ENCODE measurements at places on chromosomes 7 and 10. TPM values are rescaled to one million over a fixed set of nuclear protein-coding genes. Genes with fewer than 3 reads are reported as not detected.

- H3K27me3 ChIP-seq, result no peaks in the 10 kb centered on the region
- no peak overlapping the region for H3K27ac ChIP-seq
- no peaks in the 10 kb centered on the region for H3K4me1 ChIP-seq
Measured at GRCh38 chr10:65847436-65848230, 1078.2 kb upstream of the LRRTM3 start.

DNA sequence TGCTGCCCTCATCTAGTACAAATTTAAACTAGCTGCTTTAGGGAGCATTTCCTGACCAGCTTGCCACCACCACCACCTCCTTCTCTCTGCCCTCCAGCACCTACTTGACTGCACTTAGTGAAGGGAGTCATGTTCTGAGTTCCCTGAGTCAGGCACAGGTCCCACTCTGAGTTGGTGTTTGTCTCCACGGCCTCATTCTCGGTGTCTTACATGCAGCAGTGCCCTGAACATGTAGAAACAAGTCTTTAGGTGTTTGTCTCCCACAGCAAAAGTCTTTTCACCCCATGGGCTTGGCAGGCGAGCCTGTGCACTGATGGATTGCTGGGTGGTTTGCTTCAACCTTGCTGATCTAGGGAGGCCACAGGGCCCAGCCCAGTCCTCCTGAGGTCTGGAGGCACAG, 16.9 kb downstream of the TSPAN14 start:
- no peak overlapping the region for H3K4me3 ChIP-seq
- DNase-seq, result no peak
- no peaks in the 10 kb centered on the region for H3K27me3 ChIP-seq
- no peak overlapping the region for H3K27ac ChIP-seq
- peaks cover 19% of the 10 kb centered on the region for H3K36me3 ChIP-seq

DNA sequence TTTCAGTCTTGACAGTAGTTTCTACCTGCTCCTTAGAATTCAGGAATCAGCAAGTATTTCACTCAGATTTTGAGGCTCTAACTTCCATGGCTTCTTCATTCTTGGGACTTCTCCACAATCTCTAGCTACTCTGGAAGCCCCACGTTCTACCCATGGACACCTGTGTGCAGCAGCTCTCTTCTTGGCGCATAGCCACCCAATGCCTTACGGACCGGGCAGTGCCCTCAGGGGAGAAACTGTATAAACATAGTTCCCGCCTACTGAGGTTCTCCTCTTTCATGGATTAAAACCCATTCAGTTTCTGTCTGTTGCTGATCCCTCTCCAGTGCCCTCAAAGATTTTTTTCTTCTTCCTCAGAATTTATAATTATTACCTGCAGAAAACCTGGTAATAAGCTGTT, 177.1 kb downstream of the SORCS1 start:
- H3K4me1 ChIP-seq, result no peaks in the 10 kb centered on the region
- DNase-seq, result no peak
- no peaks in the 10 kb centered on the region for H3K36me3 ChIP-seq

GRCh38 chr7:133649593-133649992, 396.7 kb downstream of the EXOC4 start:
- H3K27me3 ChIP-seq, result no peaks in the 10 kb centered on the region
- H3K4me3 ChIP-seq, result no peak overlapping the region
- no peaks in the 10 kb centered on the region for H3K36me3 ChIP-seq
- DNase-seq, result no peak
- H3K4me1 ChIP-seq, result peaks cover 3% of the 10 kb centered on the region

- H3K27ac ChIP-seq, result no peak overlapping the region
- no peaks in the 10 kb centered on the region for H3K27me3 ChIP-seq
- peaks cover 19% of the 10 kb centered on the region for H3K36me3 ChIP-seq
- H3K4me1 ChIP-seq, result no peaks in the 10 kb centered on the region
- DNase-seq, result no peak
- no peak overlapping the region for H3K4me3 ChIP-seq
Measured at GRCh38 chr10:336247-336646, 201.0 kb downstream of the ZMYND11 start.

C10orf105 gene
- total RNA-seq, result 0.26 TPM

GRCh38 chr10:66811211-66811610, 114.6 kb upstream of the LRRTM3 start:
- H3K27ac ChIP-seq, result no peak overlapping the region
- no peaks in the 10 kb centered on the region for H3K36me3 ChIP-seq
- no peaks in the 10 kb centered on the region for H3K27me3 ChIP-seq
- DNase-seq, result no peak

- H3K36me3 ChIP-seq, result no peaks in the 10 kb centered on the region
- no peak overlapping the region for H3K27ac ChIP-seq
- no peak overlapping the region for H3K4me3 ChIP-seq
Measured at GRCh38 chr7:38660427-38661099, 29.4 kb upstream of the AMPH start.

CLCN1 gene
- 0.13 TPM for total RNA-seq

DNA sequence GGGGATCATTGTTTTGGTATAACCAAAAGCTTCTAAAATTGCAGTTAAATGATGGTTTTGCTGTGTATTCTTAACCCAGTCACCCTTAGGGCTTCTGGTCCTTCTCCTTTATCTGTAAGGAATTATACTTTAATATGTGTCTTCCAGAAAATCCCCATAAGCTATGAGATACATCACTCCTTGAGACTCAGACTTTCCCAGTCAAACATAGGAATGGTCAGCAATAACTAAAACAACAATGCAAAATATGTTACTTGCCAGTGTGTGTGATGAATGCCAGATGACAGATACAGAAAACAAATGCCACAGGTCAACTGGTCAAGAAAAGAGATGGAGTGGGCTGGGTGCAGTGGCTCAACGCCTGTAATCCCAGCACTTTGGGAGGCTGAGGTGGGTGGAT, 10.1 kb downstream of the ADD3 start:
- H3K4me1 ChIP-seq, result peaks cover 10% of the 10 kb centered on the region
- no peaks in the 10 kb centered on the region for H3K27me3 ChIP-seq
- H3K27ac ChIP-seq, result no peak overlapping the region
- H3K36me3 ChIP-seq, result no peaks in the 10 kb centered on the region
- no peak for DNase-seq
- no peak overlapping the region for H3K4me3 ChIP-seq

KCNH2 gene
- 4.5 TPM for total RNA-seq

DNA sequence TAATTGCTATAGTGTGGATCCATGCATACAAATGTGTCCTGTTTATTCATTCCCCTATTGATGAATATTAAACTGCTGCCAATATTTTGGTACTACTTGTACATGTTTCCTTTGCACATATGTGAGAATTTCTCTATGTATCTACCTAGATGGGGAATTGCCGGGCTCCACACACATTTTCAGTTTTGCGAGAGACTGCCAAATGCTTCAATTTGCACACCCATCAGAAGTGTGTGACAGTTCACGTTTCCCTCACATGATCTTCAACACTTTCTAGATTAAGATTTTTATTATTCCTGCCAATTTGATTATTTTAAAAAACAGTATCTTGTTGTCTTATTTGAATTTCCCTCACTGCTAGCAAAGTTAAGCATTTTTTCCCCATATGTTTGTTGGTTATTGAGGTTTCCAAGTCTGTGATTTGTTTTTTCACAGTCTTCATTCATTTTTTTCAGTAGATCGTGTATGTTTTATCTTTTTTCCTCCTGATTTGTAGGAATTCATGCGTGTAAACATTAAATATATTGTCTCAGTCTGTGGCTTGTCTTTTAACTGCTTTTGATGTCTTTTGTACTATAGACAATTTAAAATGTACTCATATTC, 2.4 kb upstream of the KLF14 start:
- DNase-seq, result no peak
- H3K4me1 ChIP-seq, result no peaks in the 10 kb centered on the region
- H3K27ac ChIP-seq, result no peak overlapping the region
- no peaks in the 10 kb centered on the region for H3K36me3 ChIP-seq
- peaks cover 24% of the 10 kb centered on the region for H3K27me3 ChIP-seq

DNA sequence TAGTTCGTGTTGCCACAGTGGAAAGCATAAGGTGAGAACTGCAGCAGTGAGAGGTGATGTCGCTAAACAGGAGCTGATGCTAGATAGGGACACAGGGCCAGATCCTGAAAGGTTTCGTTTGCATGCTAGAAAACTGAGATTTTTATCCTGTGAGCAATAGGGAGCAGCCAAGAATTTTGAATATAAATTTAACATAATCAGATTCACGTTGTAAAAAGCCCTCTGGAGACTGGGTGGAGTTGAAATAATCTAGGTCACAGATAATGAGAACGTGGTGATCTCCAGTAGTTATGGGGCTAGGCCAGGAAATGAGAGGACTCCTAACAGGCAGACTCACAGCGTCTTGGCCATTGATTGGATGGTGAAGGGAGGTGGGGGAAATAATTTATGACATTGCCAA, 92.1 kb upstream of the IMMP2L start:
- no peaks in the 10 kb centered on the region for H3K4me1 ChIP-seq
- no peak overlapping the region for H3K4me3 ChIP-seq
- H3K27ac ChIP-seq, result no peak overlapping the region
- H3K27me3 ChIP-seq, result no peaks in the 10 kb centered on the region
- no peak for DNase-seq

DNA sequence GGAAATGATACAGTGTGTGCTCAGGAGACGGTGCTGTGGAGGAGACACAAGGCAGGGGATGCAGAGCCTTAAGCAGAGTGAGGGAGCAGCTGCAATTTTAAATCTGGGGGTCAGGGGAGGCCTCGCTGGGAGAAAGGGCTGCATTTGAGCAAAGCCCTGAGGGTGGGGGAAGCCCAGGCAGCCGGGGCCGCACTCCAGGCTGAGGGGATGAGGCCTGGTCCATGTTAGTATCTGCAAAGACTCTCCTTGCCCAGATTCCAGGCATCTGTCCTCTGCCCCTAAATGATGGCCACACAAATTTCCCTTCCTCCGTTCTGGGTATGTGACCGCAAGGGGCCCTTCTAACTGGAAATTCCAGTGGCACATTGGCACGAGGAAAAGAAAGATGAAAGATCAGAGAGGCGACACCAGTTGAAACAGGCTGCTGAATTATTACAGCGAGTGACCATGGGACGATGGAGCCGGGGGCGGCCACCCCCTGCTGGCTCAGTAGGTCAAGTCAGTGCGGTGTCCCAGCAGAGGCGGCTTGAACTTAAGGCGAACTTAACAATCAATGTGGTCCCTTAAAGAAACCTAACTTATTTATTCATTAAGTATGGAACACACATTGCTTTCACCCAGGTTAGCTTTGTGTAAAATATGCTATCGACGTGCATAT, 62.3 kb upstream of the KAT6B start:
- DNase-seq, result no peak
- H3K27ac ChIP-seq, result no peak overlapping the region
- H3K27me3 ChIP-seq, result no peaks in the 10 kb centered on the region
- H3K4me1 ChIP-seq, result no peaks in the 10 kb centered on the region

DNA sequence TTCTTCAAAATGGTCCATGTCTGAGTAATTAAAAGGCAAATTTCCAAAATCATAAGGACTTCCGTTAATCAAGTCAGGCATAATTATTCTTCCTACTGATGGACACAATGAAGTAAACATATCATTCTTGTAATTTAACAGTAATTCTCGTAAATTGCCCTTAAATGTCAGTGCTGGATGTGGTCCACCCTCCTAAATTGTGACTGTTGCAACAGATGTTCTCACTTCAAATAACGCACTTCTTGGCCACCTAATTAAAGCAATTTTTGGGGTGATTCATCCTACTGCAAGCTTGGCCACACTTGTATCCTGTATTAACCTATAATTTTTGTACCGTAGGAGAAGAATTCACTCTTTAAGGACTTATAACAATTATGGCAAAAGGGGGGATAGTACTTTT, 1.9 kb downstream of the COL1A2 start:
- no peak overlapping the region for H3K4me3 ChIP-seq
- no peaks in the 10 kb centered on the region for H3K27me3 ChIP-seq
- H3K4me1 ChIP-seq, result peaks cover 1% of the 10 kb centered on the region
- DNase-seq, result no peak
- H3K27ac ChIP-seq, result no peak overlapping the region

OLAH gene
- total RNA-seq, result 0.31 TPM

MAP3K8 gene
- 3.5 TPM for total RNA-seq

DNA sequence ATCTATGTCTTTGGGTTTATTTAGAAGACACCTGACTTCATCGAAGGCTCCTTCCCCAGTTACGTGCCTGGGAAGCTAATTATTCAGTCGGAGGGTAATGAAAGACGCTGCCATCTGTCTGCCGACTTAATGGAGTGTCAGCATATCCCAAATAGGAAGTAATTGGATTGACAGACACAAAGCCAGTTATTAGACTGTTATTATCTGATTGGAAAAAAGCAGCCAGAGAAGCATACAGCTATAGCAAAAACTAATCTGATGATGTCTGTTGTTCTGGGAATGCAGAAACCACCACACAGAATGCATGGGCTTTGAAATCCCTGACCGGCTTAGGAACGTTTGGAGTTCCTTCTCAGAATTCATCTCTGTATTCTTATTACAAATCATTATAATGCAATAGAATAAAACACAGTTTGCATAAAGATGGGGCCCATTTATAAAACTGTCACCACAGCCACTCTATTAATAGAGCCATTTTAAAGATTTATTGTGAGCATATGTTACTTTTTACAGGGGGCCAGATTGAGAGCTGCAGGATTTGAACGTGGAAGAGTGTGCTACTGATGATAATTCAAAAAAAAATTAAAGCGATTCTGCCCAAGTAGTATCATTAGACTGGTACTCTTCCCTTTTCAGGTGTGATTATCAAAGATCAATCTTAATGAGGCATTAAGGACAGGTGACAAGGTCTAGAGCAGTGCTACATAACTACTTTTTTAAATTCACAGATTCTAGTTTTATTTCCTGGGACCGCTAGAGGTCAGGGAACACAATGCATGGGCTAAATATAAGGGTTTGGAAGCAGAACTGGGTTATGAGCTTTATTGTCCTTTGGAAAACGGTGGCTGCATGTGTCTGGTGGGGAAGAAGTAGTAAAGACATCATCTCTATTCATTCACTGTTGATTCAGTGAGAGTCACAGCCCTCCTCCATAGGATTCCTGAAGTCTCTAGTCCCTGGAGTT, 330.1 kb upstream of the LRGUK start:
- DNase-seq, result no peak
- H3K4me1 ChIP-seq, result no peaks in the 10 kb centered on the region
- H3K27me3 ChIP-seq, result no peaks in the 10 kb centered on the region
- no peak overlapping the region for H3K4me3 ChIP-seq

MMP21 gene
- total RNA-seq, result not detected

- no peak overlapping the region for H3K27ac ChIP-seq
- H3K36me3 ChIP-seq, result no peaks in the 10 kb centered on the region
- H3K4me3 ChIP-seq, result no peak overlapping the region
- H3K27me3 ChIP-seq, result no peaks in the 10 kb centered on the region
- H3K4me1 ChIP-seq, result no peaks in the 10 kb centered on the region
Measured at GRCh38 chr10:47159361-47160260, 140.4 kb upstream of the GDF10 start.

HOXA7 gene
- total RNA-seq, result not detected

DNA sequence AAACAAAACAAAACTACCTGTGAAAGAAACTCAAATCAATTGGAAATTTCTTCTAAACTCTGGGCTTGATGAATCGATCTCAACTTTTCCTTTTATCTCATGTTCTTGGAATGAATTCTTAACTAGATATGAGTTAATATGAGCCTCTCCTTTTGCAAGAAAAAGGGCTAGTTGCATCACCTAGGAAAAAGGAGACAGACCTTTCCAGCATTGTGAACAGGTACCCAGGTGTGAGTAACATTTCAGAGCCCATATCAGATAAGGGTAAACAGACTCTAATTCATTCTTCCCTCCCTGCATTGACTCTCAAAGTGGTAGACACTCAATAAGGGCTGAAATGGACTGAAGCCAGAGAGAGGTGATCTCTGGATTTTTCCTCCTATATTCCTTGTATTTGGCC, 103.8 kb upstream of the AGR3 start:
- no peak overlapping the region for H3K27ac ChIP-seq
- no peak for DNase-seq
